ENCODE measurements at places on chromosomes 1 and 21.

- peaks cover 45% of the 10 kb centered on the region for H3K36me3 ChIP-seq
- peak overlapping the region; percentile 29 for H3K27ac ChIP-seq
- H3K4me3 ChIP-seq = no peak overlapping the region
- no peak for DNase-seq
- H3K27me3 ChIP-seq = no peaks in the 10 kb centered on the region
These were observed 6.1 kb downstream of the ADAMTS4 start for GRCh38 chr1:161192476-161193465.

DNA sequence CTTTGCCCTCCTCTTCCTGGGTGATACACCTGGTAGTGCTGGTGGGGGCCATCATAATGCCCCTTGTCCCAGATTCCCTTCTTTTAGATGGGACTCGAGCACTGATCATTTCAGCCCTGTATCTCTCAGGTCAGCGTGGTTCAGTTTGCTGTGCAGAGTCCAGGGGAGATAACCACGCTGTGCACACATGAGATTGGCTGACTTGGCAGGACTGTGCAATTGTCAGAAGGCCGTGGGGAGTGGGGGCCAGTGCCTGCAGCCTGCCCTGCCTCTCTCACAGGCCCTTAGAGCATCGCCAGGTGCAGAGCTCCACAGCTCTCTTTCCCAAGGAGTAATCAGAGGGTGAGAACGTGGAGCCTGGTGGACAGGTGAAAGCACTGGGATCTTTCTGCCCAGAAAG lies 15.2 kb downstream of the EPHX1 start:
- no peaks in the 10 kb centered on the region for H3K36me3 ChIP-seq
- H3K27me3 ChIP-seq = no peaks in the 10 kb centered on the region
- H3K4me1 ChIP-seq = no peaks in the 10 kb centered on the region
- H3K4me3 ChIP-seq = no peak overlapping the region
- DNase-seq = no peak

- H3K4me1 ChIP-seq = no peaks in the 10 kb centered on the region
- H3K27ac ChIP-seq = peak overlapping the region; percentile 24
- no peak overlapping the region for H3K4me3 ChIP-seq
- no peak for DNase-seq
- H3K36me3 ChIP-seq = peaks cover 19% of the 10 kb centered on the region
These were observed 25.6 kb downstream of the SLX9 start for GRCh38 chr21:44965251-44966022.

GRCh38 chr1:244099258-244099930 lies 48.3 kb downstream of the ZBTB18 start:
- no peaks in the 10 kb centered on the region for H3K27me3 ChIP-seq
- DNase-seq = no peak
- no peak overlapping the region for H3K4me3 ChIP-seq
- H3K4me1 ChIP-seq = no peaks in the 10 kb centered on the region

- H3K36me3 ChIP-seq = peaks cover 45% of the 10 kb centered on the region
- H3K27ac ChIP-seq = no peak overlapping the region
- no peak overlapping the region for H3K4me3 ChIP-seq
- no peak for DNase-seq
These were observed 21.2 kb upstream of the EPRS1 start for GRCh38 chr1:220067269-220068204.

GRCh38 chr1:164466429-164466828 lies 92.6 kb upstream of the PBX1 start:
- no peaks in the 10 kb centered on the region for H3K27me3 ChIP-seq
- no peaks in the 10 kb centered on the region for H3K36me3 ChIP-seq
- no peak overlapping the region for H3K27ac ChIP-seq
- no peaks in the 10 kb centered on the region for H3K4me1 ChIP-seq
- no peak for DNase-seq
- H3K4me3 ChIP-seq = no peak overlapping the region

DNA sequence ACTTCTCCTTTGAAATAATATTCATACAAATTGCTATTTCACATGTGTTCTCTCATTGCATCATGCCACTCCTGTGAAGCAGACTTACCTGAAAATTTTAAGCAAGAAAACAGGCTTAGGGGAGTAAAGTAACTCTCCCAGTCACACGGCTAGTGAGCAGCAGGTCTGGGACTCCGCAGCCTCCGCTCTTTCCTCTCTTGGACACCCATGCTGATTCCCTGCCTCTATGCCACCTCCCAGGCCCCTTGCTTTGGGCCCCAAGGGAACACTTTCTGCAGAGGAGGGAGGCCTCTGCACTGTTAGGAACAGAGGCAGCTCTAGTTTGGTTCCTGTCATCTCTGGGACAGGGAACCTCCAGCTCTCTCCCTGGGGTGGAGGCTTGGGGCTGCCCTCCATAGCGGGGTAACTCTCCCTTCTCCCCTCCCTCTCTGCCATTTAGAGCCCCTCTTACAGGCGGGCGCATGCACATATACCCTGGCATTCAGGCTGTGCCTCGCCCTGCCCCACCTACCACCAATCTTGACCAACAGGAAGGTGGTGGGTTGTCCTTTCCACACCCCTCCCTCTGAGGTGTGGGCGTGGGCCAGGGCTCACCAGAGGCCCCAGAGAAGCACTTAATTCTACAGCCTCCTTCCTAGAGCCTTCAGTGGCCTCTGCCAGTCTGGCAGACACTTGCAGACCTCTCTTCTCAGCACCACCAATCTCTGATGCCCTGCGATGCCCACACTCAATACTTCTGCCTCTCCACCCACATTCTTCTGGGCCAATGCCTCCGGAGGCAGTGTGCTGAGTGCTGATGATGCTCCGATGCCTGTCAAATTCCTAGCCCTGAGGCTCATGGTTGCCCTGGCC lies at the start of gene RXFP4:
Gene RXFP4 (plus strand): TSS at position 646 of the 852 bp plus-strand sequence. CDS start 72 bp downstream, at position 718.
- no peak for DNase-seq
- no peaks in the 10 kb centered on the region for H3K36me3 ChIP-seq
- no peaks in the 10 kb centered on the region for H3K27me3 ChIP-seq
- H3K27ac ChIP-seq = peak within 1 kb of the TSS; percentile 57
- H3K4me3 ChIP-seq = no peak within 1 kb of the TSS

GRCh38 chr1:46315669-46316403 lies 12.3 kb downstream of the UQCRH start:
- no peaks in the 10 kb centered on the region for H3K27me3 ChIP-seq
- H3K36me3 ChIP-seq = peaks cover 65% of the 10 kb centered on the region
- DNase-seq = no peak
- H3K4me1 ChIP-seq = no peaks in the 10 kb centered on the region
- H3K27ac ChIP-seq = no peak overlapping the region
- no peak overlapping the region for H3K4me3 ChIP-seq

GRCh38 chr1:17892225-17892624 lies 137.1 kb downstream of the ACTL8 start:
- no peak for DNase-seq
- no peaks in the 10 kb centered on the region for H3K36me3 ChIP-seq
- H3K27ac ChIP-seq = peak overlapping the region; percentile 85
